RKO (cell line): ENCODE measurements at places on chromosomes 2 and 18.

- DNase-seq: no peak
Observed at GRCh38 chr2:231965102-231965501, 3.6 kb downstream of the DIS3L2 start.

- no peak for DNase-seq
Observed at GRCh38 chr18:44636241-44636640, 44.4 kb upstream of the SETBP1 start.

- DNase-seq: no peak
Observed at GRCh38 chr2:238585836-238586821, 159.4 kb downstream of the ASB1 start.

- DNase-seq: no peak
Observed at GRCh38 chr2:159457589-159457988, 158.8 kb downstream of the BAZ2B start.

- peak; percentile 80 for DNase-seq
Observed at GRCh38 chr2:177332026-177332991, 60.3 kb upstream of the AGPS start.

- no peak for DNase-seq
Observed at GRCh38 chr18:34818064-34818463, 108.0 kb downstream of the DTNA start.

- DNase-seq: no peak
Observed at GRCh38 chr2:174967086-174967485, 38.1 kb downstream of the CHN1 start.

DNA sequence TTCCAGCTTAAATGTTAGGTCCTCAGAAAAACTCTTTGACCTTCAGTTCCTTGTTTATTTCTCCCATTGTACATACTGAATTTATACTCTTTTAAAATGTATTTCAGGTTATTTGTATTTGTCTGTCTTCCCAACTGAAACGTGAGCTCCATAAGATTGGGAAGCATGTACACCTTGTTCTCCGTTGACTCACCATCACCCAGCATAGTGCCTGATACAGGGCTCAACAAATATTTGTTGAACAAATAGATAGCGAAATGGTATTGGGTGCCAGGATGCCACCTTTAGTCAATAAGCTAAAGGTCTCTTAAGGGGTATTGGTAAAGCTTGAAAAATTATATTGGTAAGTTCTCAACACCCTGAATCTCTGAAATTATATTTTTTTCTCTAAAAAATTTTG, 1841.3 kb upstream of the CELF4 start:
- DNase-seq: no peak

DNA sequence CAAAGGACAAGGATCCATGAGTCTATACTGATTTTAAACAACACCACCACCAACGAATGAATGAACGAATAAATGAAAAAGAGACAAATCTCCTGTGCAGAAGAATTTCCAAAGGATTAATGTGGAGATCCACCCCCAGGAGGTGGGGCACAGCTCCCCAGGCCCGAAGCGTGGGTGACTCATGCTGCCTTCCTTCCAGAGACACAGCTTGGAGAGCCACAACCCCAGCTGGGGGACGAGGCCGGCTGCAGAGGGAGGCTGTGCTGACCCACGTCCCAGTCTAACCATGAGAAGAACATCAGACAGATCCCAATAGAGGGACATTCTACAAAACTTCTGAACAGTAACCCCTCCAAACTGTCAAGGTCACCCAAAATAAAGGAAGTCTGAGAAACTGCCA, 557.3 kb upstream of the SALL3 start:
- DNase-seq: no peak

- DNase-seq: no peak
Observed at GRCh38 chr2:16669388-16669787, 3.8 kb upstream of the CYRIA start.

DNA sequence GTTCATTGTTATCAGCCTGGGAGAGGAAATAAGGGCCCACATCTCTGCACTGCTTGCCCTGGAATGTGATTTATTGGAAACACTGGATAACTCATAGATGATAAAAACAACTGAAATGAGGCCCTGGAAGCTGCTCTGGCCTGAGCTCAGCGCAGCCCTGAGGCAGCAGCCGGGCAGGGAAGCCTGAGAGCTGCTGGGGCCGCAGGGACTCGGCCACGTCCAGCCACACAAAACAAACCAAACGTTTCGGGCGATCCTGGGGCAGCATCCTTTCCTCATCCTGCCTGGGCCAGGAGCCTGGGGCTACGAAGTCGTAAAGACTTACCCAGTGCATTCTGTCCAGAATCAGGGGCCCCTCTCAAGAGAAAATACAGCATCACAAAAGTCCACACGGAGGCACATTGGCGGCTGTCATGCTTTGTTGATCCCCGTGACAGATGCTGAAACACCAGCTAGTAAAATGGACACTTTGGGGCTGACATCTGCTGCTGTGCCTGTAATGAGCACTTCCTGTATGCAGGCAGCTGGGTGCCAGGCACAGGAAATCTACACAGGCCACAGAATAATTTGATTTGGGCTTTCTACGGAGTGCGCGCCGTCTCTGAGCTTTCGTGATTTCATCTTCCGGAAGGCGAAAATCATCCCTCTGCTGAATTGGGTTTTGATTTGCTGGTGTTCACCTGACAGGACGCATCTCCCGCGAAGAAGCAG, 250.6 kb downstream of the EIPR1 start:
- DNase-seq: no peak

DNA sequence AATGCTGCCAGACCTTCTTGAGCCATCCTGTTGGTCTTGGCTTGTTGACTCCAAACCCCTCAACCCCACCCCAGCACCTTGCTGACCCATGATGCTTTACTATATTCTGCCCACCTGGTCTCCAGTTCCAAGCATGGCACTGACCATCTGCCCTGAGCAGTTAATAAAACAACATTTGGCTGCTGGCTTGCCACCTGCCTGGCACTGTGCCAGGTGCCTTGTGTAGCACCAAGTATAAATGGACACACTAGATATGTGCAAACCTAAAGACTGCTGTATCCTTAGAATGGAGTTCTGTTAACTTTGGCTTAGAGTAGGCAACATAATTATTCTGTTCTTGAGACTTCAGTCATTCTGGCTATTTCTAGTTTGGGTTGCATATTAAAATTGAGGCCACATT, 91.4 kb downstream of the ACSL3 start:
- DNase-seq: no peak

- no peak for DNase-seq
Observed at GRCh38 chr2:19874726-19875125, 27.1 kb downstream of the TTC32 start.

GRCh38 chr2:217703999-217704398, 298.8 kb downstream of the TNS1 start:
- DNase-seq: no peak

- peak; percentile 2 for DNase-seq
Observed at GRCh38 chr18:40380686-40381439, 1574.2 kb upstream of the PIK3C3 start.

GRCh38 chr2:205852457-205852856, 170.2 kb downstream of the NRP2 start:
- no peak for DNase-seq

- no peak for DNase-seq
Observed at GRCh38 chr2:54791831-54792230, 68.4 kb downstream of the EML6 start.

DNA sequence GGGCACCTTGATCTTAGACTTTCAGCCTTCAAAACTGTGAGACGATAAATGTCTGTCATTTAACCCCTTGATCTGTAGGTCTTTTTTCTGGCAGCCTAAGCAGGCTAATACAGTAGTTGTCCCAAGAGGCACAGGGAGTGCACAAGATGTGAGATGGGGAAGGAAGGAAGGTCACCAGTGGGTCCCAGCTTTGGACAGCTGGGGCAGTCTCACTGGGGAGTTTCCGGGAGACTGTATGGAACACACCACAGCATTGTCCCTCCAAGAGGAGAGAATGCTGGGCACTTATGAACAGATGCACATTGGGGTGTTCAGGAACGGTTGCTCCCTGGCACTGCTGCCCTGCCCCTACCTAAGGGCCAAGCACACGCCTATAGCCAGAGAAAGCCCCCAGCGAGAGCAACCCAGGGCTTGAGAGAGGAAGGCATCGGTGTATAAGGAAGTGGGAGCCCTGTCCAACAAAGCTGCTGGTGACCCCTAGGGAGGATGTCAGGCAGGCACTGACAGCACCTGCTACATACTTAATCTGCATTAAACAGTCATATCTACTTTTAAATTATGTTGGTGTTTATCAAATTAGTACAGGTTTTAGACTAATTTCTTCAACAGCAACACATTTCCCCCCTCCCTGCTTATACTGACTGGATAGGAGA, 11.6 kb upstream of the NCK2 start:
- DNase-seq: no peak

- DNase-seq: no peak
Observed at GRCh38 chr2:11773747-11774525, 27.5 kb downstream of the LPIN1 start.

DNA sequence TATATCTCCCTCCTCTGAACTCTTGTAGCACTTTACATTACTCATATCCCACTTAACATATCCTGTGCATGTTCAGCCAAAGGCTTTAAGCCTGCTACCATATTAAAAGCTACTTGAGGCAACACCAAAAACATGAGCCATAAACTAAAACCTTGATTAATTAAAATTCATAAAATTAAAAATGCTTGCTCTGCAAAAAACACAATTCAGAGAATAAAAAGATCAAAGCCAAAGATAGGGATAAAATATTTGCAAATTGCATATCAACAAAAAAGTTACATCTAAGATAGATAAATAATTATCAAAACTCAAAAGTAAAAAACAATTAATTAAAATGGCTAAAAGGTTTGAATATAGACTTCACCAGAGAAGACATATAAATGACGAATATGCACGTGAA, 495.4 kb upstream of the PIK3C3 start:
- no peak for DNase-seq

DNA sequence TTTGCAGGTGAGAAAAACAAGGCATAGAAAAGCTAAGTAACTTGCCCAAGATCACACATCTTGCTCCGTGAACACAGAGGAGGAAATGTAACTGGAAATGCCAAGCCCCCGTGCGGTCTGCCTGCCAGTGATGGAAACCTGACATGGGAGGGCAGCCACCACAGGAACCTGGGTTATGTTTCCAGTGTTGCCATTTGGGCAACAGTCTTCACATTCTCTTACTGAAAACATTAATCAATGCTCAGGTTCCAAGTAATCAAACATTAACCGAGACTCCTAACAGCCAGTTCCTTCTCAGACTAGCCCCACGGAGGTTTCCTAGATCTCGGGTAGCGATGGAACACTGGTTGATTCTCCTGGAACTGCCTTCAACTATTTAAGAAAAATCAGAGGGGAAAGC, 2.5 kb downstream of the TGFA start:
- DNase-seq: no peak
